Right lobe of liver (tissue), 6 donors: ENCODE measurements at places on chromosomes 6 and 20. TPM values are rescaled to one million over a fixed set of nuclear protein-coding genes. Genes with fewer than 3 reads are reported as not detected.

Gene MRPL18
- total RNA-seq, result 78.5 TPM

DNA sequence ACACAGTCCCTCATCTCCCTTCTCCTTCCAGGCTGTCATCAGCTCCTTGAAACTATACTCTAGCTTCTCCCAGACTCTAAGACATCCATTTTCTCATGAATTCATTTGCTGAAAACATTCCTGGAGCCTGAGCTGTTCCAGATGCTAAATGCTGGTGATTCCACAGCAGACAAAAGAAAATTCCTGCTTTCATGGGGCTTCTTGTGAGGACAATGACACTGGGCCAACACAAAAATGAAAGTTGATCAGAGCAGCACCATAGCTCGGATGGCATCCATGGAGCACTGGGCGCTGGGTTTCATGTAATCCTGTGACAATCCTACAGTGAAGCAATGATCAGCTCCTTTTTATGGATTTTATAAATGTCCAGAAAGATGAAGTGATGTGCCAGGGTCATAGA, 47.4 kb upstream of the STX16 start:
- DNase-seq, result no peak

Gene MAPK13
- 3.2 TPM for total RNA-seq

Gene DYNLRB1
- total RNA-seq, result 37.7 TPM

Gene RAET1E
- not detected for total RNA-seq

Gene DACT2
- 0.74 TPM for total RNA-seq

Gene SLX4IP
- total RNA-seq, result 3.8 TPM

DNA sequence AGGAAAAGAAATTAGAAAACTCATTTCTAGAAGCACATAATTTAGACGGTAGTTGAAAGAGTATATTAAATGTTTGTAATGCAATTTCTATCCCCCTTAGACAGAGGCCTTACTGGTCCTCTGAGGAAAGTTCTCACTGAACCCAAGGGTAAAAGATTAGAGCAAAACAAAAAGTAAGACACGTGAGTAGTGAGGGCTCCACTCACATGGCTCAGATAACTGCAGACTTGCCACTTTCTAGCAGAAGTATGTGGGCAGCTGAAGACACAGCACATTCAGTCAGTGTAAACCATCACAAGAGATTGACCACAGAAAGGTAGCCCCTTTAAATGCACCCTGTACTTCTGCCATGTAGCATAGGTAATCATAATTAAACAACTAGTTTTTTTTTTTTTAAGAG, 193.8 kb downstream of the BTBD9 start:
- no peak for DNase-seq

Gene SLC22A7
- total RNA-seq, result 227 TPM

DNA sequence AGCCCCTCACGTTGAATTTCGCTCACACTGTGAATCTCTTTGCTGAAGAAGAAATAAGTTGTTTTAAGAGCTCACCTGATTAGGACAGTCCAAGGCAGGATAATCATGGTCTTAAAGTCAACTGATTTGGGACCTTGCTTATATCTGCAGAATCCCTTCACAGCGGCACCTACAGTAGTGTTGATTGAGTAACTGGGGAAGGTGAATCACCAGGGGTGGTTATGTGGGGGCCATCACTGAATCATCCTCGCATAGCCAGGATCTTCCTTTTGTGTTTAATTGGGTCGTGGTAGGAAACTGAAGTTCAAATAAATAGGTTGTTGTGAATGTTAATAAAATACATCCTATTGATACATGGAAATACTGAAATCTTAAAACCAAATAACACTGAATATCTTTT, 20.2 kb upstream of the MICA start:
- DNase-seq, result no peak

GRCh38 chr6:46104209-46104608, 25.6 kb upstream of the ENPP4 start:
- DNase-seq, result no peak

GRCh38 chr6:2038092-2038491, 207.3 kb downstream of the GMDS start:
- no peak for DNase-seq

GRCh38 chr6:150058986-150059385, 9.9 kb downstream of the ULBP3 start:
- no peak for DNase-seq

DNA sequence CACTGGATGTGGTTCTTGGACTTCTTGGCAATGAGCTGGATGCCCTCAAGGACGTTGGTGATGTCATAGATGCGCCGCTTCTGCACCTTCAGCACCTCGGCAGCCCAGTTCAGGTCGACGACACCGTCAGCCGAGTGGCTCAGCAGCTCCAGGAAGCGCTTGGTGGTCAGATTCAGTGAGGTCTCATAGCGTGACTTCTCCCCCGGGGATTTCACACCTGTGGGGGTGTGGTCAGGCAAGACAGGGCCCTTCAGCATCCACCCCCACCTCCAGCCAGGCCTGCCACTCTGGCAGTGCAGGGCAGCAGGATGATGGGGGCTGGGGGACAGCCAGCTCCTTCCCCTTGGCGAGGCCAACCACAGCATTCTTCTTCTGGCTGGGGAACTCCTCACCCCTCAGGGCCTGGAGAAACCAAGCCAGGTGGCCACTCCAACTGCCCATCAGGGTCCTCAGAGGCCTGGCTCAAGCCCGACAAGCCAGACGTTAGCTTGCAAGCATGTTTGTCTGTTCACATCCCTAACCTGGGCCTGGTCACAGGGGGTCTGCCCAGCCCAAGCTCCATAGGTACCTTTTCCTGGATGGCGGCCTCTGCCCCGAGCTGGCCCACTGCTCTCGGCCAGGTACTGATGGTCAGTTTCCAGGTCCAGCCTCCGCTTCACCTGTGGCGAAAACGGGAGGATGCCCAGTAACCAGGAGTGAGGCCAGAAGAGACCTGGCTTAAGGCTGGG, 5.7 kb upstream of the NECAB3 start:
- DNase-seq, result no peak
